ENCODE measurements at places on chromosomes 5 and 9.
A peak's percentile ranks its signal among the peaks of the same experiment; 100 is the strongest.

DNA sequence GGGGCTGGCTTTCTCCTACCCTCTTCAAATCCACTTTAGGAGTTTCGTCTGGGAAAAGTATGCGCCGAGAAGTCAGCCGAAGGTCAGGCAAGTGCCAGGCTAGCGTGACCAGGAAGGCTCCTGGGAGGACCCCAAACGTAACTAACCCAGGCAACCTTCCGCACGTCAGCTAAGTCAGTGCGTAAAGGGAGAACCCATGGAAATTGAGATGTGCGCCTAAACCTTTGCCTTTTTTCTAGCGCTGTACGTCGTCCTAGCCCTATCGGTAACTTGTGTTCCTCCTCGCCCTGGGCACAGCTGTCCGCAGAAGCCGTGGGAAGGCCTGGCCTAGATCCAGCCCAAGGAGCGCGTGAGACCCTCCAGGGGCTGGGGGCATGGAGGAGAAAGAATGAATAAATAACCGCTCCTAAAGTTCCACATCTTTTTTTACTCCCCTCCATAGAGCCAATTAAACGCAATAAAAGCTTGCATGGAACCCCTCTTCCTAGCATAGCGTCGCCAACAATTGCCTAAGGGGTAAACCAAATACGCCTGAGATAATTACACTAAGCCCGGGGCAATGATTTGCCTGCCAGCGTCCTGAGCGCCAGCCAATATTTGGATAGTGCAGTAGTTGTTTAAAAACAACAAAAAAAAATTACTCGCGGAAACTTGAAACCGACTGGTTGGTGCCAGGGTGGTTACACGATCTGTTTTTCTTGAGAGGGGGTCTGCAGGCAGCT lies 4.0 kb upstream of the FOXB2 start:
- DNase-seq, result no peak

DNA sequence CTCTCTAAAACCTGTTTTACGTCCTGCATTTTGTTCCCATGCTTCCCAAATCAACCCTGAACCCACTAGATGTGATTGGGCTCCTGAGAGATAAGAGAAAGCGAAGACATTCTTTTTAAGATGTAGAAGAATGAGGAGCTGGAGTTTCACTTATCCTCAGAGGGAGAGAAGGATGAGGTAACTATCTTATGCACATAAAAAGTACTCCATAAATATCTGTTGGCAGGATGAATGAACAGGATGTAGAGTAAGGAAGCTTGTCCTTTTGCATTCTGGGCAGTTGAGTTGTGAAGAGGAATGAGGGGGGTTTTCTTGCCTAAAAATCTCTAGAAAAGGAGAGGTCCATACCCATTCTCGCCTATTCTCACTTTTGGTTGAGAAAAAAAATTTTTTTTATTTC lies 163.2 kb downstream of the UNC13B start:
- no peak for DNase-seq

- no peak for DNase-seq
These were observed 718 bp downstream of the OR5C1 start for GRCh38 chr9:122789256-122790046.

- no peak for DNase-seq
These were observed 66.9 kb downstream of the PRKACG start for GRCh38 chr9:68947015-68947414.

DNA sequence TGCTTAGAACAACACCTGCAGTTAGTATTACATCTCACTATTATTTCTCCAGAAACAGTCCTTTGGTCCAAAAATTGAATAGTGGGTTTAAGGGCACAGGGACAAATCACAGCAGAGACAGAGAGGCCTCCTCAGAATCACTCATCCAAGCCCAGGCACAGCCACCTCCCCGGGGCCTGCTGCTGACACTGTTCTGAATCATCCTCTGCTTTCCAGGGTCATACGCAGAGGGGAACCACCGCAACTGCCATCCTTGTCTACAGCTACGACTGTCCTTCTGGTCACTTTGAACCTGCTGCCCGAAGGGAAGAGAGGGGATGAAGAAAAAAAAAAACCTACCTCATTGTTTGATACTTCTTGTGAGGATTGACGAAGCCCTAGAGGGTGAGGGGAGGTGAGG lies 35.3 kb upstream of the MAN2A1 start:
- no peak for DNase-seq

DNA sequence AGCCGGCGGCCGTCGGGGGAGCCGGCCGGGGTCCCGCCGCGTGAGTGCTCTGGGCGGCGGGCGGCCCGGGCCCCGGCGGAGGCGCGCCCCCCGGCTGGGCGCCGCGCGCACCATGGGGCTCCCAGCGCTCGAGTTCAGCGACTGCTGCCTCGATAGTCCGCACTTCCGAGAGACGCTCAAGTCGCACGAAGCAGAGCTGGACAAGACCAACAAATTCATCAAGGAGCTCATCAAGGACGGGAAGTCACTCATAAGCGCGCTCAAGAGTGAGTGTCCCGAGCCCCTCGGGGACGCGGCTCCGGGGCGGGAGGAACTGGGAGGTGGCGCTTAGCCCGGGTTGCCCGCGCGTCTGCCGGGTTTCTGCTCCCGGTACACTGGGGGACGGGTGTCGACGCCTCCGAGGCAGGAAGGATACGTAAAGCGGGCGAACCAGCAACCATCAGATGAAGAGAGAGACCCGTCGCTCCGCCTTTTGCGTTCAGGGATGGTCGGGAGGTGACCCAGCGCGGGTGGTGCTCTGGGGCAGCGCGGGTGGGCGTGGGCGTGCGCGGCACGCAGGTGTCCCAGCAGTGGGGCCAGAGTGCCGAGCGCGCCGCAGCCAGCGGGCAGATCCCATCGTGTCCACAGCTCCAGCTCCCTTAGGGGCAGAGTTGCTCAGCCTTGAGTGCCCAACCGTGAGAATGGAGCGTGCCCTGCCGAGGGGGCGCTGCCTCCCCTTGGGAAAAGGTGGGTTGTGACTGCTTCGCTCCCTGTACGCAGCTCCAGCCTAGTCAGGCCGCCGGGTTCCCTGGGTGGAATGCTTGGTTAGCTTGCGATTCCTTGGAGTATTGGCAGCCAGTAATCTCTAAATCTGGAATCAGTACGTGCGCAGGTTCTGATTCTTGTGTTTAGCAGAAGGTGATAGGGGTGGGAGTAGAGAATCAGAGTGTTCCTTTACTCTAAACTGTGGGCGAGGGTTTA lies 753 bp downstream of the ARHGAP26 start:
- peak; percentile 23 for DNase-seq

- DNase-seq, result no peak
These were observed 358.8 kb upstream of the TRPC7 start for GRCh38 chr5:136724161-136724560.

GRCh38 chr5:150653145-150653761 lies 7.8 kb upstream of the MYOZ3 start:
- DNase-seq, result no peak
